ENCODE measurements at places on chromosomes 12 and 14.
A peak's percentile ranks its signal among the peaks of the same experiment; 100 is the strongest.

GRCh38 chr12:12072064-12072760 is 1.5 kb downstream of the BCL2L14 start:
- no peak for DNase-seq

DNA sequence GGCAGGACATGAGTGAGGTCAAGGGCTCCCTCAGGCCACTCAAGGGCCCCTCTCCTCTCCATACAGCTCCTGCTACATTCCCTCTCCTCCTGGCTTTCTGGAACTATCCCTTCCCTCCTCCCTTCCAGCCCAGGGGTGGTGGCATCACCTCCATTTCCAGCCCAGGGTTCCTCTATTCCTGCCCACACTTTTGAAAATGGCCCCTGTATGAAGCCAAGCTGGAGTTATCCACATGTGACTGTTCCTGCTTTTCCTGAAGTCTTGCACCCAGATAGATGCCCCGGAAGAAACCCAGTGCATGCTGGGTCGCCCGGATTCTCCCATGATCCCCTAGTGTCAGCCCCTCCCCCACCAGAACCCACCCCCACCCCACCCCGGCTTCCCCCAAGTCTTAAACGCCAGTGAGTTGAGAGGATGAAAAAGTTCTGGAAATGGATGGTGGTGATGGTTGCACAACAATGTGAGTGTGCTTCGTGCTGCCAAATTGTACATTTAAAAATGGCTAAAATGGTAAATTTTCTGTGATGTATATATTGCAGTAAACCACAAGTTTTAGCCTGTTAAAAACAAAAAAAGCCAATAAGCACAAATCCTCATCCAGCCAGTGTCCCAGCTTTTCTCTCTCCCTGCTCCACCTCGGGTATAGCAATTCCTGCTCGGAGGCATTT is 136.9 kb downstream of the SCARB1 start:
- DNase-seq, result no peak

- DNase-seq, result no peak
Observed at GRCh38 chr12:110908377-110909152, 11.8 kb downstream of the MYL2 start.

DNA sequence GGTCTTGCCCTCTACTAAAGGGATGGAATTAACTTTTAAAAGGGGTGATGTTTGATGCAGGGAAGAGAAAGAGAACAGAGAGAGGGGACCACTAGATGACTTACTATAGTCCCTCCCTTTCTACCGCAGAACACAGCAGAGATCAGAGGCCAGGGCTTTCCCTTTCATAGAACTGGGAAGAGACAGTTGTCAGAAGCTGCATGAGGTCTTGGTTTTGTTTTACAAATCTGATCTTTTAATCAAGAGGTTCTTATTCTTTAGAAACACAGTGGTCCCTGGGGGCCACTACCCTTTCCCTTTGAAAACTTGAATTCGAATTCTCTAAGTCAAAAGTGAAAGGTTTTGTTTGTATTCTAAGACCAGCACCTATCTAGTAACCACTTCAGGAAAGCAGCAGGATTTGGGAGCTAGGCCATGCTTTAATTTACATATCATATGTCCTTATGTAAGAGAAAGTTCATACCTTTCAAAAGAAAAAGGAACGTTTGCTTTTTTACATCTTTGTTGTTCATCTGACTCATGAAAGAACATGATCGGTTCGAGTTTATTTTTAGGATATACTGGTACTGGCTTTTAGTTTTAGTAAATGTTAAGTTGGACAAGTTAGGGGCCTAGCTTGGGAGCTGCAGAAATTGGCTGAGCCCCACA is 6.3 kb downstream of the FBXL14 start:
- no peak for DNase-seq

- no peak for DNase-seq
Observed at GRCh38 chr14:45038865-45039264, 45.1 kb upstream of the PRPF39 start.

DNA sequence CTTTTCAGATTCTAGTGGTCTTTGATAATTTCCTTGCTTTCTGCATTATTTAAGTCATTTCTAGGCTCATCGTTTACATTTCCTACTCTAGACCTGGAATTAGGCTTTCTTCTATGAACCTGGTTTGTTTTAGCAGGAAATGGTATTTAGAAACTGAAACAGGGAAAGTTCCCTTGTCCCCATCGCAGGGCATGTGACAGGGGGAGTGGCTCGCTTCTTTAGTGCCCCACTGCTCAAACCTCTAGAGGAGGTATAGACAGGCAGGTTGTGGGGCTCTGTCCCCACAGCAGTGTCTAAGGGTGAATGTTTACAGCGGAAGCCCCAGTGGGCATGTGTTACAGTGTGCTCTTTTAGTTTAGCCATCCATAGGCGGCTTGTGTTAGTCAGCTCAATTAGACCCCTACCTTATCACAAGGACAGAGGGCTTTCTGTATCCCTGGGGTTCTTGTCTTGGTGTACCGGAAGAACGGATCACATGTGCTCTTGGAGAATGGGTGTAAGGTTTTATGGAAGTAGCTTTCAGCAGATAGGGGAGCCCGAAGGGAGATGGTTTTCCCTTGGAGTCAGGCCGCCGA is 25.0 kb downstream of the IFT81 start:
- no peak for DNase-seq

DNA sequence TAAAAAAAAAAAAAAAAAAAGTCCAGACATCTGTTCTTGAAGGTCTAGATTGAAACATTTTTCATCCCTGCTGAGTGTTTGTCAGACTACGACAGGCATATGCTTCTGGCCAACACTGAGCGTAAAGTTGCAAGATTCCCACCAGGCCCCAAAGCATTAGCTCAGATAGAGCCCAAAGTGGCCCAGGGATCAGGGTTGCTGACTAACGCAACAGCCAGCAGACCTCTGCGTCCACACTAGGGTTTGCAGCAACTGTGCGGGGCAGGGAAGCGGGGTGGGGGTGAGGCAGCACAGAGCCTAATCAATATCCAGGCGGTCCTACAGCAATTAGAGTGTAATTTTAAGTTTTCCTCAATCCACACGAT is 55.7 kb downstream of the SSH1 start:
- no peak for DNase-seq

DNA sequence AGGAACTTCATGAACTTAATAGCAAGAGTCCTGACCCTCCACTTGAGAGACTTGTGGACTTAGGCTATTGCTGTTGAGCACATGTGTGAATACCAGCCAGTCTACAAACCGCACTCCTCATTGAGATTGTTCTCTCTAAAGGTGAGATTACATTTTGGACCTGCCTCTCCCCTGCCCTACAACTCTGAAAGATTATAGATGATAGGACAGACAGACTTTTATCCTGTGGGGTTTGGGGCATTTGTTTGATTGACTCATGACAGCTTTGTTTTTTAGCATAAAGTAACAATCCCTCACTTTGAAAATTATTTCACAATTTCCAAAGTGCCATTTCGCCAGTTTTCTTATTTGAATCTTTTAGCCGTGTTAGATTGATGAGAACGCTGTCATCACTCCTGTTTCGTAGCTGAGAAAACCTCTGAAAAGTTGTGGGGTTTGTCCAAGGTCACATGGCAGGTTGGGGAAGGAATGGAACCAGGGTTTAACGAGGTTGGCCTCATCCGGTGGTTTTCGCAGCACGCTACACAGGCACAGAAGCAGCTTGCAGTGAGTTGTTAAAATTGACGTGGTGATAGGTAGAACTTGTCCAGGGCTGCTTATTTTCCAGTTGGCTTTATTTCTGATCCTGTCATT is 836 bp downstream of the EVL start:
- DNase-seq, result no peak

- DNase-seq, result peak; percentile 54
Observed at GRCh38 chr12:124389138-124389724, 94.3 kb downstream of the RFLNA start.

GRCh38 chr12:1073652-1074051 is 82.6 kb downstream of the ERC1 start:
- no peak for DNase-seq

DNA sequence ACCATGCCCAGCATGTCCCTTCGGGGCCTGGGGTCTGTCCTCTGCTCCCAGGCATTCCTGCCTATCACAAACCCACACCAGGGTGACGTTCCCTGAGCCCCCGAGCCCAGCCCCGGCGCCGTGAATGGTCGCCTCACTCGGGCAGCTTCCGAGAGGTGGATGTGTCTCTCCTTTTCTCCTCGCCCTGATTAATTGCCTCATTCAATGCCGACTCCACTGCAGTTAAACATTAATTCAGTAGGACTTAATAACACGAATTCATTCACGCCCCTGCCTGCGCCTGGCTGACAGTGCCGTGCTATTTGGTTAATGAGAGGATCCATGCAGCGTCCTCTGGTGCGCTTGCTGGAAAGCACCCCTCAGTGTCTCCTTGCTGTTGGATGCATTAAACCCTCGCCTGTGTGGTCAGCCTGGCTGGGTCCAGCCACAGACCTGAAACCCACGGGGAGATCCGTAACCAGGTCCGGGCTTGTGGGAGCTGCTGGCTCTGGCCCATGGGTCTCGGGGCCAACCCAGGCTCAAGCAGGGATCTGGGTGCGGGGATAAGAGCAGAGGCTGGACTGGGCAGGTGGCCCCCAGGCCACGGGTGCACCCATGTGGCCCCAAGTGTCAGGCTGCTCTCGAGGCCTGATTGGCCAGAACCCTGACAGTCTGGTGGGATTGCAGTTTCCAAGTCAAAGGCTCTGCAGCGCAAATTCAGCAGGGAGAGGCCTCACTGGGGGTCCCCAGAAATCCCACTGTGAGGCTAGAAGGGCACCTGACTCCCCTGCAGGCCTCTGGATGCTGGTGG is 55.4 kb downstream of the FBRSL1 start:
- DNase-seq, result no peak

DNA sequence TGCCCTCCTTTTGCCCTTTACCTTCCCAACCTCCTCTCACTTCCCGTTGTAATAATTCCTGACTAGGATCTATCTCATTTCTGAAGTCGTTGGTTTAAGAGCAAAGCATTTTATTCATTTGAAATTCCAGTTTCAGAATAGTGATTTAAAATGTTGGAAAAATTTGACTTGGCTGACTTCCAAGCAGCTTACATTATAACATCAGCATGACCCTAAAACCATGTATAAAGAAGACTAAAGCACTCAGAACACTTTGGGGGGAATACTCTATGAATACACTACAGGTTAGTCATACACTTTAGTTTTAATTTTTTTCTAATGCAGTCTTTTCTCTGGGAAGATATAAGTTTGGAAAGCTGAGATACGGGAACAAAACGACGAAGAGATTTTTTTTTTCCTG is 161.1 kb downstream of the BTG1 start:
- no peak for DNase-seq

GRCh38 chr12:2242816-2243215 is 190.0 kb downstream of the CACNA1C start:
- no peak for DNase-seq

- no peak for DNase-seq
Observed at GRCh38 chr14:85516239-85517113, 13.5 kb upstream of the FLRT2 start.

GRCh38 chr12:7131502-7131866 is 1.3 kb downstream of the CLSTN3 start:
- DNase-seq, result no peak

GRCh38 chr12:12214201-12214600 is 52.6 kb downstream of the LRP6 start:
- DNase-seq, result no peak

DNA sequence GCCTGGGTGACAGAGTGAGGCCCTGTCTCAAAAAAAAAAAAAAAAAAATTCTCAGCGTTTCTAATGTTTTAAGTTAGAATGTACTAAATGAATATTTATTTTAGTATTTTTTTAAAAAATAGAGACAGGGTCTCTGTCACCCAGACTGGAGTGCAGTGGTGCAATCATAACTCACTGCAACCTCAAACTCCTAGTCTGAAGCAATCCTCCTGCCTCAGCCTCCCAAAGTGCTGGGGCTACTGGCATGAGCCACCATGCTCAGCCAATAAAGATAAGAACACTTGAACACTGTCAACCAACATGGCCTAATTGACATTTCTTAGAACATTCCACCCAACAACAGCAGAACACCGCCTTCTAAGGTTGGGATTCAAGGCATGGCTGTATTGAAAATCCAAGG is 5.1 kb upstream of the DYNC1H1 start:
- DNase-seq, result no peak

DNA sequence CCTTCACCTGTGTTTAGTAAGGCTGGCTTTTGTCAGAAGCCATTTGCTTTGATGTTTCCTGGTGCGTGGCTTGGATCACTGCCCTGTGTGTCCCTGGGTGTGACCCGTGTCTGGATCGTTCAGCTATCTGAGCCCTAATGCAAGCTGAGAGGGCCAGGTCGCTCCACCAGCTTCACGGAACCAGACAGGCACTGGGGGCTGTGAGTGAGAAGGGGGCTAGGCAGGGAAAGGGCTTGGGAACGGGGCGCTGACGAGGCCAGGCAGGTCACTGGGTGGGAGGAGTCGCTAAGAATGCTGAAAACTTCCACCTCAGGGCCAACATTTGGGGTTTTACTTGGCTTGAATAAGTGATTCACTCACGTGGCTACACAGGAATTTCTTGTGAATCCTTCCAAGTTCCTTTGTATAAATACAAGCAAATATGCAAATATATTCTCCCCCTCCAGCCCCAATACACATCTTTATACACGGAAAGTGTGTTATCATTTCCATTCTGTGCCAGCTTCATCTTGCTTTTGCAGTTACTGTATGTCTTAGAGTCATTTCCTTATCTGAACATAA is 24.2 kb upstream of the MMP17 start:
- DNase-seq, result no peak

GRCh38 chr12:104737113-104737512 is 221.0 kb downstream of the SLC41A2 start:
- no peak for DNase-seq

DNA sequence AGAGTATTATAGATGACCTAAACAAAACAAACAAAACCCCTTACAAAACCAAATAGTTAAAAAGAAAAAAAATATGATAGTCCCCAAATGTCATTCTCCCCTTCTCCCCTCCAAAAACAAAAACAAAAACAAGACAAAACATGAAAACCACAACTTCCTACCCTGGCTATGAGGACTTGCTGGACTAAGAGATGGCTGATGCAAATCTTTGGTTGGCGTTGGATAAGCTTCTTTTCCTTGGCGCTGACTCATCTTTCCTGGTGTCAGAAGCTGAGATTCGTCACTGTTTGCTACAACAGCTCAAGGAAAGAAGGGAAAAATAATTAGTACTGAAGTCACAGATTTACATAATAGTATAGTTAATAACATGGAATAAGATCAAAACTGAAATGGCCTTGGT is 102.5 kb upstream of the BBS10 start:
- no peak for DNase-seq

- no peak for DNase-seq
Observed at GRCh38 chr12:40313928-40314327, 89.1 kb downstream of the LRRK2 start.

GRCh38 chr14:23828616-23829015 is 125.0 kb upstream of the DHRS4 start:
- no peak for DNase-seq

- DNase-seq, result peak; percentile 35
Observed at GRCh38 chr14:23104591-23105347, at the start of gene CIROP. CIROP (minus strand) TSS chr14:23104989; CDS start chr14:23104920, 69 bp downstream.

- DNase-seq, result no peak
Observed at GRCh38 chr14:100889641-100890040, 13.9 kb downstream of the RTL1 start.

DNA sequence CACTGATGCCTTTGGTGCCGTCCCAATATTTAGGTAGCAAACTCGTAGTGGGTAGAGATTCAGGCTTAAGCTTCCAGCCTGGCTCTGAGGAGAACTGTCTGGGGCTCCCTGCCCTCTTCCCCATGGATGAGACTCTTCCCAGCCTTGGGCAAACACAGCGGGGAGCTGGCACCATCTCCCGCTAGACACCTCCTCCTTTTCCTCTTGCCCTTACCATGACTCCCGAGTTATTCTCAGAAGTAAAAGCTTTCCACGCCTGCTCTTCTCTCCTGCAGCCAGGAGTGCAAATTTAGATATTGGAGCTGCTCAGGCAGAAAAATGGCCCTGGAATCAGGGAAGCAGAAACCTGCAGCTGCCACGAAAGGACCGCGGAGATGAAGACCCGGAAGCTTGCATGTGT is 45.6 kb upstream of the RBM19 start:
- DNase-seq, result no peak
